Activated CD4-positive, alpha-beta T cell treated with anti-CD3 and anti-CD28 coated beads for 24 hours (primary cell): ENCODE measurements at places on chromosomes 5 and 9.

DNA sequence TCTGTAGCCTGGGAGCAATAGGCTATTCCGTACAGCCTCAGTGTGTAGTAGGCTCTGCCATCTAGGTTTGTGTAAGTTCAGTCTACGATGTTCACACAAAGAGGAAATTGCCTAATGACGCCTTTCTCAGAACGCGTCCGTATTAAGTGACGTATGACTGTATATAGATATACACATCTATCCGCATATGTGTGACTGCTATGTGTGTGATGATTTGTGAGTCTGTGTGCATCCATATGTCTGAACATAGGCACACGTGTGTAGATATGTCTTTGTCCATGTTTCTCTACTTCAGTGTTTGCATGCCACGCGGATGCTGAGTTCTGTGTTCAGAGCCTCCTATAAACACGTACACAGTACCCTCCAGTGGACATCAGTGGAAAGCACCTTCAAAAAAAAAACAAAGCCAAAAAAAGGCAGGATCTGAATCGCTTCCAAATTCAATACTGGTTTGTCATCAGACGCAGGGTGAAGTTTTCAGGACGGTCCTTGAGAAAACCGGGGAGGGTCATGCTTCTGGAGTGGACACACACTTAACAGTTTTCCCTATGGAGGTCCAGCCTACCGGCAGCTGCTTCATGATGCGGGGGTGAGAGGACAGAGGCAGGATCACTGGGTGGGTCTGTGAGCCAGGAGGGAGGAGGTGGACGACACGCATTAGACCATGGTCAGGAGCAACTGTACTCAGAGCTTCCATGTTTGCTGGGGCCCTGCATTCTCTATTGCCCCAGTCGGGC, 29.5 kb upstream of the ALDH1B1 start:
- DNase-seq, result no peak

- no peak for DNase-seq
Observed at GRCh38 chr5:94891565-94891964, 273.1 kb downstream of the SLF1 start.

DNA sequence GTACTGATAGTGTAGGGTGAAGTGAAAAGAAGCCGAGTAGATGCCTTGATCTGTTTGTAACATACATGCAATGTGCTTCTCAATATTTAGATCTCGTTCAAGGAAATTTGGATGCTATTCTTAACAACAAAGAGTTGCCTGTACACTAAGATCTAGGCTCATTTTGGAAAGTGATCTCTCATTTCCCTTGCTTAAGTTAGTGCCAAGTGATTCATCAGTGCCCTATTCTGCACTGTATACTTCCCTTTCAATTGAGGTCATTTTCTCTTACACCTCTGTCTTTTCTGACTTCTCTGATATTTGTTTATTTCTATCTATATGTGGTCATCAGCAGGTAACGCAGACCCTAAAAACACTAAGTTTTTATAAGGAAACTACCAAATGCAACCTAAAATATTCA, 528.6 kb upstream of the PTPRD start:
- DNase-seq, result no peak

DNA sequence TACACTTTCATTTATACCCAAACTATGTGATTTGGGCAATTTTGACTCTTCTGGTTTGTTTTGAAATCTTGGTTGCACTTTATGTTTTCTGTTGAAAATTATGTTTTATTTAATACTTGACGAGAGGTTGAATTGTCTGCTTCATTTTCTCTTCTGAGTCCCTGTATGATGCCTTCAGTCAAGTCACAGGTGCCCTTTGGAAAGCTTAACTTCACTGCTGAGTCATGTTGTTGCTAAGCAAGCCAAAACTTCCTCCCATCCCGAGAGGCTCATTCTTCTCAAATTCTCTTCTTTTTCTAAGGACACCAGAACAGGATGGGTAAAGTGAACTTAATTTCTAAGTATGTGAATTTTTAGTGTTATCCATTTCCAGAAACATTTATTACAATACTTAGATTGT, 455.3 kb upstream of the PTGER4 start:
- DNase-seq, result no peak

GRCh38 chr9:112921549-112921948, 30.9 kb upstream of the SLC46A2 start:
- DNase-seq, result no peak

GRCh38 chr9:93090091-93090655, 5.8 kb upstream of the CARD19 start:
- DNase-seq, result no peak

DNA sequence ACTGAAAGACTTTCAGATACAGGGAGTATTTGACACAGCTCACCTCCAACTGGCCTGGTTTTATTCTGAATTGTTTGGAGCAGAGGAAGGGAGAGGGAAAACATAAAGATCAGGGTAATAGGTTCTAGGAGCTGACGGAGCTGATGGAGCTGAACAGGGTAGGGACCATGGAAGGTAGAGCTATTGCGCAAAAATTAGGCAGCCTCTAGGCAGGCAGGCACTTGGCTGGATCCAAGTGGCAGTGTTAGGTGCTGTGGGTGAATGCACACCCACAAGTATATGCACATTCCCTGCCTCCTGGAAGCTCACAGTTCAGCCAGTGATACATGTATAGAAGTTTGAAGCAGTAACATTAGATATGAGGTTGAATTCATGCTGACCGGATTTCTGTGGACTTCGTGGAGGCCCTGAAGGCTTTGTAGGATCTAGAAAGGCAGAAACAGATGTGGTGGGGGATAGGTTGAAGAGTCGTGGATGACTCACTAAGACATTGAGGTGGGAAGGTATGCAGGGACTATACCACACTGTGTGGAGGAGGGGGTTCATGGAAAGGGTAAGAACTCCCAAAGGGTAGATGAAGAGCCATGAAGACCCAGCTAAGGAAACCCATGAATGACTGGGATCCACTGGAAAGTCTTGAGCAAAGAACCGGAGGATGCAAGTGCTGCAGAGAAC, 50.8 kb downstream of the WWC1 start:
- DNase-seq, result no peak

DNA sequence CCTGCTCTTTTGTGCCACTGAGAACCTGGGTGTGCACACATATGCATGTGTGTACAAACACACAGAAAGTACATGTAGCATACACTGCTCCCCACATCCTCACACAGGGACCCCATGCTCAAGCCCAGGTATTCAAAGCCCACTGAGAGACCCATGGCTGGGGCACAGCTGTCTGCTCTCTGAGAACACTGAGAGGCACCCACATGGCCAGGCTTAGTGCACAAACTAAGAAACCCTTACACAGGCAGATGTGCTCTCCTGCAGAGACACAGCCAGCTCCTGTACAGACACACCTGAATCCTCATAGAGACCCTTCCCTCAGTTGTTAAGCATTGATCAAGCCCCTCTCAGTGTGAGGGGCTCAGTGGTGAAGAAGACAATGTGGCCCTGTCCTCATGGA, 92.5 kb downstream of the CACNA1B start:
- DNase-seq, result no peak

- no peak for DNase-seq
Observed at GRCh38 chr9:119369680-119370366, 588 bp upstream of the BRINP1 start.

DNA sequence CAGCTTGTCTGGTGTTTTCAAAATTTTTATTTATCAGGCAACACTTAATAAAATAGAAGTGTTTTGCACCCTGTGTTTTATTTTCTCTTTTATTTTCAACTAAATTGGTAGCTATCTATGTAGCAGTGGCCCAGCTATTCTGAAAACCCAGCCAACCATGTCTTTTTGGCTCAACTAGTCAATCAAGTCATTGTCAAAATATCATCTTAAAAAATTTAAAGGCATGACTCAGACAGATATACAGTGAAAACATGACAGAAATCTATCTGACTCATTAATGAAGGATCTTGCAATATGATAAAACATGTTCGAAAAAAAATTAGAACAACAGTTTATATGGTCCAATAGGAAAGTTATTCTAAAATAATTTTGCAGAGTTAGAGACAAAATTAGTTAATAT, 75.1 kb downstream of the HSD17B4 start:
- DNase-seq, result no peak

DNA sequence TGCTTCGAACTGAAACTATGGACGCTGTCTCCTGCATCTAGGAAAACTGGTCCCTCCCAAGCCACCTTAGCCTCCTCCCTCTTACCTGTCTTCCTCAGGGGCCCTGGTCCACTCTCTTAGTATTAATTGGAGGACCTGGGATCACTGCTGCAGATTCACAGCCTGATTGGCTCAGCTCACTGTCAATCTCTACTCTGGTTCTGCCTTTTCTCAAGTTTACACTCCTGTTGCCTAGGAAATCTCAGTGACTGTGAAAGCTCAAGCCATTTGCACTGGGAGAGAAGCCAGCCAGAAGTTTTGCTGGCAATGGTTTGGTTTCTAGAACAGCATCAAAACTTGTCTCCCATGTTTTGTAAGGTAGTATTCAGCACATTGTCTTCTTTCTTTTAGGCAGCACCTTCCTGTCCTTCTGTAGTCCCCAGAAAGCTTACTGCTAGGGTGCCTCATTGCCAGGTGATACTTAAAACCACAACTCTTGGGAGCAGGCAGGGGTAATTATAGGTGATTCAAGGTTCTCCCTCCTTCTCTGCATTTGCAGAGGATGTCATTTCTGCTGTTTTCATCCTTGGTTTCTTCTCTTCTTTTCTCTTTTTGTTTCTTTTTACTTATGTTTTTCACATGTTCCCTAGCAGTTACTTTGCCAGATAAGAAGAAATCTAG, at the start of gene CAPSL:
TSS of gene CAPSL (minus strand) at position 55 of the 660 bp plus-strand sequence. CDS start 17,502 bp downstream, outside the sequence.
- no peak for DNase-seq

GRCh38 chr5:10913841-10914240, 152.8 kb upstream of the DAP start:
- no peak for DNase-seq

GRCh38 chr5:133451926-133452325, 160.4 kb downstream of the FSTL4 start:
- DNase-seq, result no peak

DNA sequence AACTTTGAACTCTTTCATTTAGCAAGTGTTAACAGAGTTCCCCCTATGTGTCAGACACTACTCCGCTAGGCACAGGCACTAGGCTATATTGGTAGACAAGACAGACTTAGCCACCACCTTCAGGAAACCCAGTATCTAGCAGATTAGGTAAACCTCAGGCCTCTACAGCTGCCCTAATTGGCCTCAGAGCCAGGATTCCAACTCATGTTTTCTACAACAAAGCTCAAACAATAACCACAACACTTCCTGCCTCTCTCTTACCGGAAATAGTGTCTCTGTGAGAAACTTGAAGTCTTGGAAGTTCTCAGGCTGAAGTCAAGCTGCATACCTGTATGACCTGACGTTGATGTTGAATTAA, 116.6 kb upstream of the SLC44A1 start:
- DNase-seq, result no peak

GRCh38 chr9:106880863-106881262, 17.9 kb downstream of the ZNF462 start:
- DNase-seq, result no peak
